Memory B cell (primary cell): ENCODE measurements at places on chromosomes 11 and 22.
A peak's percentile ranks its signal among the peaks of the same experiment; 100 is the strongest.

DNA sequence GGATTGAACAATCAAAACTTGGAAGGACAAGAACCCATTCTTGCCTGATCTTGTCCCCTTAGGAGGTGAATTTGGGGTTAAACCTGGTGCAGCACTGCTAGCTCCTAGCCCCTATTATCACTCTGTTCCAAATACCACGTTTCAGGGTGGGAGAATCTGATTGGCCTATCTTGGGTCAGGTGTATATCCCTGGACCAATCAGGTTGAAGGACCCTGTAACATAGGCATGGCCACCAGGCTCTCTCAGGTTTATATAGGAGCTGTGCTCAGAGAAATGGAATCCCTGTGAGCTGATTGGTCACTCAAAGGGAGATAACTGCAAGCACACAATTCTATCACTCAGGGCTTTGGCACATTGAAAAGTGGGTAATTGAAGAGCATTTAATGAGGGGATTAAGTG is 26.6 kb upstream of the AMPD3 start:
- DNase-seq: no peak

- DNase-seq: no peak
Observed at GRCh38 chr11:102793677-102794290, 4.2 kb downstream of the MMP1 start.

DNA sequence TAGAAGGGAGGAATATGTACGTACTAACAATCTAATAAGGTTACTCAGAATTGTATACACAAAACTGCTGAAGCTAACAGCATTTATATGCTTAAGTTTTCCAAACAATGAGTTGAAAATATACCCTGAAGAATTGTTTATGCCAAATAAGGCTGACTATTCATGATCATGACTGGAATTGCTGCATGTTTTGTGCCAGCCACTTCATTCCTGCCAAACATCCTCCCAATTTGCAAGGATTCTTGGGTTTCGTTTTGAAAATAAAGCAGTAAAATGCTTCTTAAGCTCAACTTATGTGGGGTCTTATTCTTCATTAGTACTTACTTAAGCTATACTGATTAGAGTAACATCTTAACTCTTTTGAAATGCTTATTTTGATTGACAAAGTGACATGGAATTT is 149.0 kb downstream of the SPON1 start:
- no peak for DNase-seq

DNA sequence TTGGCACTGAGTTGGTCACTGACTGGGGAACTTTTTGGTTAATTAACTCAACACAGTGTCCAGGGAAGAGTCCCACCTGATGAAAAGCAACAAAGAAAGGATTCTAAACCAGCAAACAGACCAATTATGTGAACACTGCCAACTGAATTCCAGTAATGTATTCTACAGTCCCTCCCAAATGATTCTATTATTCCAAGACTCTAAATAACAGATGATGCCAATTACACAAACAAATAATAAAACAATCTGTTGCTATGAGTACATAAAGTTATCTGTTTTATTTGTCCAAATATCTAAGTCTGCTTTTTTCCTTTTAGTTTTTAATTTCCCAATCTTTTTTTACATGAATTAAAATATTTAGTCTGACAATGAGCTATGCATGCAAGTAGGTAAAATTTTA is 98.3 kb upstream of the TP53AIP1 start:
- no peak for DNase-seq

DNA sequence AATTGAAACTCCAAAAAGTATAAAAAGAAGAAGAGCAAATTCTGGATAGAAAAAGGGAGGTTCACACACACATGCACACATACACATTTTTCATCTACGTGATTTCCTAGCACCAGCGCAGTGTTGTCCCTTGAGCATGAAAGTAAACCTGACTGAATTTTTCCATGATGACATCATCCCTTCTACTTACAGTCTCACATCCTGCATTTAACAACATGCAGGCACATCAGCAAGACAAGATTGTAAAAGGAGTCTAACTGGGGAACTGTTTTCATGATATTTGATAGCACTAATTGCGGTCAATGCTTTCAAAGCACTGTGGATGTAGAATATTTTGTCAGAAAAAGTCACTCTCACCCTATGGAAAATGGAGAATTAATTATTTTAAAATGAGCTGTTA is 36.6 kb downstream of the GAS2 start:
- DNase-seq: no peak

GRCh38 chr11:60981515-60981914 is 10.0 kb downstream of the CD6 start:
- no peak for DNase-seq

DNA sequence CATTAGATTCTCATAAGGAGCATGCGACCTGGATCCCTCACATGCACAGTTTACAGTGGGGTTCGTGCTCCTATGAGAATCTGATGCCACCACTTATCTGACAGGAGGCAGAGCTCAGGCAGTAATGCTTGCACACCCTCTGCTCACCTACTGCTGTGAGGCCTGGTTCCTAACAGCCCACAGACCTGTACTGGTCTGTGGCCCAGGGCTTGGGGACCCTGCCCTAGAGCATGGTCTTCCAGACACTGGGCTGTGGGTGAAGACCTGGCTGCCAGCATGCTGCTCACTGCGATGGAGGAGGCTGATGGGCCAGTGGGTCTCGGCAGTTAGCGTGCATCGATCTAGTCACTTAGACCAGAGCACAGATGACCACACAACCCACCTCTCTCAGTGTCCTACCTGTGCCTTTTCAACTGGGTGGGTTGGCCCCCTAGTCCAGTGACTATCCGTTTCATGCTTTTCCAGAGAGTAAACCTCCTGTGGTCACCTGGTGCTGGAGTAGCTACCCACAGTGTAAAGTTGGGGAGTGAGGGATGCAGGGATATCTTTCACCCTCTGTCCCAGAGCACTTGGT is 21.1 kb downstream of the MED15 start:
- no peak for DNase-seq

GRCh38 chr11:57638005-57638781 is 11.5 kb downstream of the YPEL4 start:
- DNase-seq: no peak

- DNase-seq: no peak
Observed at GRCh38 chr11:70573701-70574151, 175.4 kb downstream of the CTTN start.

DNA sequence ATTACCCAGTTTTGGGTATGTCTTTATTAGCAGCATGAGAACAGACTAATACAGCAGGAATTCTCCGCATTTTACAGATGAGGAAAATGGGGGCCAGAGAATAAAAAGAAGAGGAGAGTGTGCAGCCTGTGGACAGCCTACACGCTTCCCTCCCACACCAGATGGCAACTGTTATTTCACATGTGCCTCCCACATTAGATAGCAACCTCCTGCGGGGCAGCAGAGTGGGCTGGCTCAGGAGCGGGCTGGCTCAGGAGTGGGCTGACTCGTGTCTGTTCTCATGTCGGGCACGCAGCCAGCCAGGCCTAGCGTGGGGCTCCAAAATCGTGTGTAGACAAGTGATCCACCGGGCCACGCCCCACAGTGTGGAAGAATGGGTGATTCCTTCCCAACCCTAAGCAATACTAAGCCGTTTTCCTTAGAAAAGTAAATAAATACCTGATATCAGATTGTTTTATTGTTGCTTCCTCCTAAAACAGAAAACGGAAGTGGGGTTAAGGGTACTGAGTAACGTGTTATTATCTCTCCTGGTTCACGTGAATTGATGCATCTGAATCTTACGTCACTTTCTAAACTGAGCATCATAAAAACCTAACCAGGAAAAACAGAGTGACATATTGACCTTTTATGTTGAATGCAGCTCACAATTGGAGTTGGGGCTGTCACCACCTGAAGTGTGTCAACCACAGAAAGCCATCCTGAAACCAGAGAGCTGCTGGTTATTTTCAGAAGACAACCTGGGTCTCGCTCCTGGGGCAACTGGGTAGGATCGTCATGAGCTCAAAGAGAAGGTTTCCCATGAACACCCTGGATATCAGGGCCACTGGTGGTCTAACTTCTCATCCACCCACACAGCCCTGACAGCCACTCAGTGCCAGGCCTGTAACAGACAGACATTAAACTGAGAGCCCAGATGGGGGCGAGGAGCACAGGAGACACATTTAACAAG is 3.3 kb downstream of the TTLL1 start:
- DNase-seq: no peak

DNA sequence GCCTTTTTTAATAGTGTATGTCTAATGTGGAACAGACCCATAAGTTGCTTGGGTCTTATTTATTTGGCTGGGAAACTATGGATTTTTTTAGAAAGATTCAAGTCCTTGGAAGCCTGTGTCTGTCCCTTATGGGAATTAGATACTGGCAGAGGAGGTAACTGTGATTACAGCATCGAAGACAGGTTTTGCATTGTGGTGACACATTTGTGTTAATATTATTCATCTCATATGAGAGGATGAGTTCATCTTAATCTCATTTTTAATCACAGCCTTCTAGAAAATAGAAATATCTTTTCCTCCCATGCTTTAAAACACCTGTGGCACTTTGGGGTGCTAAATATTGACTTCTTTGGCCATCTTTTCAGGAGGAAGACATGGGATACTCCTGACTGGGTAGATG is 9.2 kb downstream of the TAB1 start:
- no peak for DNase-seq

DNA sequence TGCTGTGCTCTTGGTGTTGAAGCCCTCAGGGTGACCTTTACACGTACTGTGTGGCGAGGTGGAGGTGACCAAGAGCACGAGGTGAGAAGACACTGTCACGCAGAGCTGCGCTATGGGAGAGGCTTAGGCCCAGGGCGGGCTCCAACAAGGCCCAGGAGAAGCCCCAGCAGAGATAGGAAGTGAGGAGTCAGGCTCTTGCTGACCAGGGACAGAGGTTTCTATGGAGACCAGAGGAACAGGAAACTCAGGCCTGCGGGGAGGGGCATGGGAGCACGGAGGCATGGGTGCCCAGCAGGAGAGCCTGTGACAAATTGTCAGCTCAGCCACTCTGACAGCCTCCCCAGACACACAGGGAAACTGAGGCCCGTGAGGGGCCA is 15.8 kb downstream of the DGKZ start:
- DNase-seq: no peak

- no peak for DNase-seq
Observed at GRCh38 chr22:33095661-33096060, 37.5 kb upstream of the SYN3 start.

GRCh38 chr11:119363081-119363850 is 16.8 kb upstream of the MFRP start:
- DNase-seq: no peak

DNA sequence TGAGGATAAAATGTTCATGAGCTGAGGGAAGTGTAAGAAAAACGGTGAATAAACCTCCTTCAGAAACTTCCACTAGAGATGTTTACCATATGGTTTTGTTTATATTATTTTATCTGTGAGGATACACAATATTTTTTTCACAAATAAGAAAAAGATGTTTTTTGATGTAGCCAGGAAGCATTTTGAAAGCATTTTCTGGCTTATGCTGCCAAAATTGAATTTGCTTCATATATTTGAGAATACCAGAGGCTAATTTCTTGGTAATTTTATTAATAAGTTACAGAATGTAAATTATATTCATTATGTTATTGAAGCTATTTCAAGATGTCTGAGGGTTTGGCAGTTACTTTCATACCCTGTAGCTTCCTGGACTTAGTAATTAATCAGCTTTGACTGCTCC is 686.6 kb downstream of the LUZP2 start:
- DNase-seq: no peak

- DNase-seq: peak; percentile 22
Observed at GRCh38 chr22:17368554-17369438, 464 bp upstream of the CECR2 start.

DNA sequence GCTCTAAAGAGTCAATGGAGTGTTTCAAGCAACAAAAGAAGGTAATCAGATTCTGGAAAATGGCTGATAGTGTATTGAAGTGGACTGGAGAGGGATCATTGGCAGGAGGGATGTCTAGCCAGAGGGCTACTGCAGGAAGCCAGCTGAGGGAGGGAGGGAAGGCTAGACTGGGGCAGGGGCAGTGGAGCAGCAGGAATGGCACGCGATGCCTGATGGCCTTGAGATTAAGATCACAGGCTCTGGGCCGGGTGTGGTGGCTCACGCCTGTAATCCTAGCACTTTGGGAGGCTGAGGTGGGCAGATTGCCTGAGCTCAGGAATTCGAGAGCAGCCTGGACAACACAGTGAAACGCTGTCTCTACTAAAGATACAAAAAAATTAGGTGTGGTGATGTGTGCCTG is 47.5 kb upstream of the PRDM11 start:
- DNase-seq: no peak

- DNase-seq: no peak
Observed at GRCh38 chr11:67651976-67652781, 1.6 kb upstream of the ACY3 start.

DNA sequence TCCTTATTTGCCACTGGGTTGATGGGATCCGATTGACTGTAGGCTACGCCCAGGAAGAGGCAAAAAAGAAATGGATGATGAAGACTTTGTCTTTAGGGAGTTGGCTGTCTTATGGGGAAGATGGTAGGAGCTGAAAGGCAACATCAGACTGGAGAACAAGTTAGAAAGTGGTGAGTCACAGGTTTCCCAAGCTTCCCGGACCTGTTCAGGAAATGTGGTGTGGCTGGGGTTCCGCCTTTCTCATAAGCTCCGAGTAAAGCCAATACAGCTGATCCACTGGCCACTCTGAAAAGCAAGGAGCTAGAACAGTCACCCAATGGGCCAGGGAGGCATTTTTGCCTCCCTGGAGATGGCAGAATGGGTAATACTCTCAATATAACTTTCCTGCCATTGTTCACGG is 194.5 kb downstream of the SNX19 start:
- DNase-seq: no peak

DNA sequence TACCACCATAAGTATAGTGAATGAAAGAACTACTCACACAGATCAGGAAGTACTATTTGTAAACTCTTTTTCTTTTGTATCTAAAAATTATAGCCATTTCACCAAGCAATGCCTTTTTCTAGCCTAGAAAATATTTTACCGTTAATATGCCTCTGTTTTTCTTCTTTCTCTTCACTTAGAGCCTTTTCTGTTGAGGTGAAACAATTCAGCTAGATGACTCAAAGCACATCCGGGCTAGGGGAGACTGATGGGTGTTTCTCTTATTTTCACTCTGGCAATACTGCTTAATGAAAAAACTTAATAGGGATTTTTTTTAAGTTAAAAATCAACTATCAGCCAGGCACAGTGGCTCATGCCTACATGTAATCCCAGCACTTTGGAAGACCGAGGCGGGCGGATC is 93.3 kb downstream of the SGSM3 start:
- DNase-seq: no peak

GRCh38 chr11:88596786-88597185 is 259.2 kb upstream of the CTSC start:
- DNase-seq: no peak
